Spleen (tissue), 13 donors: ENCODE measurements at places on chromosomes 13 and 19. TPM values are rescaled to one million over a fixed set of nuclear protein-coding genes. Genes with fewer than 3 reads are reported as not detected.

The EDNRB gene
- 4.3 TPM for polyA plus RNA-seq

The KANK3 gene
- polyA plus RNA-seq, result 50.3 TPM

The MIER2 gene
- polyA plus RNA-seq, result 19.2 TPM

The FLT3 gene
- polyA plus RNA-seq, result 2.1 TPM

The PRR22 gene
- polyA plus RNA-seq, result 10.6 TPM

The DAND5 gene
- not detected for polyA plus RNA-seq

The C5AR1 gene
- polyA plus RNA-seq, result 4.0 TPM

The CCDC159 gene
- 83.7 TPM for polyA plus RNA-seq

The EDDM13 gene
- 0.71 TPM for polyA plus RNA-seq

The TPM4 gene
- polyA plus RNA-seq, result 238 TPM

The APOE gene
- 619 TPM for polyA plus RNA-seq

The FGF22 gene
- polyA plus RNA-seq, result 0.20 TPM

The TMEM59L gene
- polyA plus RNA-seq, result 0.74 TPM

The IZUMO2 gene
- not detected for polyA plus RNA-seq

The C1QTNF9 gene
- polyA plus RNA-seq, result 0.15 TPM

The CAPS gene
- 23.7 TPM for polyA plus RNA-seq

The WTIP gene
- 0.78 TPM for polyA plus RNA-seq

The FLT1 gene
- 3.5 TPM for polyA plus RNA-seq

The FUT6 gene
- 0.06 TPM for polyA plus RNA-seq

The OBI1 gene
- polyA plus RNA-seq, result 7.0 TPM

The CGB5 gene
- polyA plus RNA-seq, result not detected

The PCSK4 gene
- 2.4 TPM for polyA plus RNA-seq

The SLC8A2 gene
- polyA plus RNA-seq, result 0.19 TPM

The KLK8 gene
- not detected for polyA plus RNA-seq
